ENCODE measurements at places on chromosomes 2 and 18.

DNA sequence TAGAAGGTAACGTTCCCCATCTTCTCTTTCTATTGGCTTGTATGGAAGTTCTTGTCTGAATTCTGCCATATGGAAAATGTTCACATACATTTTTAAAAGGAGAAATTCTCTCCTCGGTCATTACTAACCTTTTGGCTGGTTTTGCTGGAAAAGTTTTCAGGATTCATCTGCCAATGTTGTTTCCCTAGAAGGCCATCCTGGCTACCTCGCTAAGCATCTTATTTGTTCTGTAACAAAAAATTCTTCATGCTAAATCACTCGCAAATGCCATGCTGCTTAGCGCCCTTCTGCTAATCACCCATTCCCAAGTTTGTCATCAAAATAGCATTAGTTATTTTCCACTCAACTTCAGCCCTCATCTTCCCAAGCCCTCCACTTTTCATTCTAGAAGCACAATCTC is 262.0 kb downstream of the SLC8A1 start:
- DNase-seq = no peak

GRCh38 chr2:233079473-233079877 is 19.3 kb downstream of the INPP5D start:
- peak; percentile 73 for DNase-seq

DNA sequence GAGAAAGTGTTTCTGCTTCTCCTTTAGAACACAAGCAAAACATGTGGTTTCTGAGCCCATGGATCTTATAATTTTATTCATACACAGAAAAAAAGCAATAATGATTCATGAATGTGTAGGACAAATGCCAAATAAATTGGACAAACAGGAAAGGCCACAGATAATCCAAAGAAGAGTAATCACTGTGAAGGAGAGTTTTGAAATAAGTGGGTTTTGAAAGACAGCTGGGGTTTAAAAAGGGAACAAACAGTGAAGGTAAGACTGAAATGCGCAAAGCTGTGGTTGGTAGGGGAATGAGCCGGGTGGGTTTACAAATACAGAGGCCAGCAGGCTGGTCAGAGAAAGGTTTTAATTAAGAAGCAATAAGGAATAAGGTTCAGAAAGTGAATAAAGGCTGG is 50.0 kb upstream of the MBOAT2 start:
- DNase-seq = no peak

DNA sequence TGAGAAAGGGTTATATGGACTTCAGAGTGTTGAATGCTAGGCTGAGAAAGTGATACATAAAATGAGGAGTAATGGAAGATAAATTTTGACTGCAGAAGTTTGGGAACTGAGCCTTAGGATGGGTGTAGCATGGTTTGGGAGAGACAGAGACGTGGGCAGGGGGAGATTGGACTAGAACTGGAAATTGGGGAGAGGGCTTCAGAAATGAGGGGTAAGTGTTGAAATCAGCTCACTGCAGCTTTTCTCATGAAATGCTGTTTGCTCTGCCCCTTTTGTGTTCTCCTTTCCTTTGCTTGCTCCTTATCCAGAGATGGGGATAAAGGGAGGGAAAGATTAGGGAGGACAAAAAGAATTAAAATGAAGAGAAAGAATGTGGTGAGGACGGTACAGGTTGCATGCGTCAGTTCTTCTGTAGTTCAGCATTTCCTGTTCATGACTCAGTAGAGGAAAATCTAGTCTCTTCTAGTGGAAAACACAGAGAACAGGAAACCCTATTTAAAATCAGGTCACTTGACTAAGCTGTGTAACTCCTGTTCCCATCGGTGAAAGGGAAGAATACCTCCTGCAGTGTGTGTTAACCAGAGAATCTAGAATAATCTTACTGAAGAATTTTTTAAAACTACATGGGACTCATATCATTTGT is 105.6 kb downstream of the CRIM1 start:
- no peak for DNase-seq

DNA sequence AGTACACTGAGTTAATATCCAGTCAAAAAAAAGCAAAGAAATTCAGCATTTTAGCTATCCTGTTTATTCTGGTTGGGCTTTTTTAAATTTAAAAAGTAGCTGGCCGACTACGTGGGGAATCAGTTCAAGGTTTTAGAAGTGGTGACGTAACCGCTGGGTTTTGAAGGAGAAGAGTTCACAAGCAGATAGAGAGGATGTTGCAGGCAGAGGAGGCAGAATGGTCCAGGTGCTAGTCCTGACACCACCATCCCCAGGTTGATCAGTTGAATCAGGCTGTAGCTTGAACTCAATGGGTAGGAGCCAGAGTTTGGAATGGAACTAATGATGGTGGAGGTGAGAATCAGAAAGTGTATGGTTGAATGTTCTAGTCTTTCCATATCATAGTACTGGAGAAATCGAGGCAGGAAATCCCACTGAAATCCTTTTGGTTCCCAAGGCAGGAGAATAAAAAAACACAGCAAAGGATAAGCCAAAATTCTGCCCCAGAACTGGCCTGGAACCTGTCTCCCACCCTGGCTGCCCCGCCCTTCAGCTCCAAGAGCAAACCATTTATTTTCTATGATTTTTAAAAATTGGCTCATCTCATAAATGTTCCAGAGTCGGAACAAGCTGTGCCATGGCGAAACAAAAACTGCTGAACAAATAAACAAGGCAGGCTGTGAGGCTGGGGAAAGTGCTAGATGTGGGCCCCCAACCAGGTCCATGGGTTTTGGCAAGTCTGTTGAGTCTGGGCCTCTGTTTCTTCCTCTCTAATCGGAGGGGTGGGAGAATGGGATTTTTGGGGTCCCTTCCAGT is 44.0 kb downstream of the SLC4A1AP start:
- no peak for DNase-seq

GRCh38 chr2:104856086-104856972 is 2.4 kb downstream of the POU3F3 start:
- peak; percentile 62 for DNase-seq

DNA sequence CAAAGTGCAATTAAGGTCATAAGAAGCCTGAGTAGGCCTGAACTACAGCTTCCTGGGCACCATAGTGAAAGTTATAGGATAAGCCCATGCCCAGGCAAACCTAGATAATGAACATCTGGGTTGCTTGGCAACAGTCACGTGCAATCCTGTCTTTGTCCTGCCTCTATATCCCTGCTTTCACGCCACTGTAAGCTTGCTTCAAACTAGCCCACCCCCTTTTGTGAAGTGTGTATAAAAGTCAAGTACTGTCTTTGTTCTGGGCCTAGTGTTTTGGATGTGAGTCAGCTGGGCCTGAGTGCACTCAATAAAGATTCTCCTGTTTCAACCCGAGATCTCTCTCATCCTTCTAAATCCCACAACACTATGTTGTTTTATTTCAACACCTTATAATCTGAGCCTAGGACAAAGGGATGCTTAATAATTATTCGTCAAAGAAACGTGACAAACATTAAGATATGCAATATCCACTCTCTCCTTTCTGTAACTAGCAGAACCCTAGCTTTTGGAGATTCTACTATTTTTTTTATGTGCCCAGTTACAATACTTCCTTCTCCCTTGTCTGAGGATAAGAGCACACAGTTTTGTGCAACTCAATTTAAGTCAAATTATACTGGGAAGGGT is 927.8 kb downstream of the SUCLG1 start:
- no peak for DNase-seq

- DNase-seq = no peak
Observed at GRCh38 chr2:223090540-223091235, 38.7 kb downstream of the KCNE4 start.

GRCh38 chr18:62409821-62410220 is 84.7 kb downstream of the TNFRSF11A start:
- no peak for DNase-seq

DNA sequence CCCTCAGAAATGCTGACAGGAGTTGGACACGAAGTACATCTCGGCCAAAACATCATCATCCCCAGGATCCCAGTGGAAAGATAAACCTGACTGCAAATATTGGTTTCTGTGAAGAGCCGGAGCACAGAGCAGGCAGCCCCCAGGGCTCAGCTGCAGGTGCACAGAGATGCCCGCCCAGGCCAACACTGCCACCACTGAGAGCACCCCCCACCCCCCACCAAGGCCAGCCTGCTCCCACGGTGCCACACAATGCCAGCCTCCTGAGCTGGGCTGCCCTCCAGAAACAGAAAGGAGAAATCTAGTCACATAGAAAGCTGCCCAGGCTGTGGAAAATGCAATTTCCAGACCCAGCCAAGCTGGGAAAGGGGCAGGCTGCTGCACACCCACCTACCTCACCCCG is 71.7 kb downstream of the GALNT14 start:
- no peak for DNase-seq

- no peak for DNase-seq
Observed at GRCh38 chr2:223954401-223954800, 2.9 kb upstream of the MRPL44 start.

- DNase-seq = no peak
Observed at GRCh38 chr2:20429528-20429927, 17.3 kb upstream of the RHOB start.

DNA sequence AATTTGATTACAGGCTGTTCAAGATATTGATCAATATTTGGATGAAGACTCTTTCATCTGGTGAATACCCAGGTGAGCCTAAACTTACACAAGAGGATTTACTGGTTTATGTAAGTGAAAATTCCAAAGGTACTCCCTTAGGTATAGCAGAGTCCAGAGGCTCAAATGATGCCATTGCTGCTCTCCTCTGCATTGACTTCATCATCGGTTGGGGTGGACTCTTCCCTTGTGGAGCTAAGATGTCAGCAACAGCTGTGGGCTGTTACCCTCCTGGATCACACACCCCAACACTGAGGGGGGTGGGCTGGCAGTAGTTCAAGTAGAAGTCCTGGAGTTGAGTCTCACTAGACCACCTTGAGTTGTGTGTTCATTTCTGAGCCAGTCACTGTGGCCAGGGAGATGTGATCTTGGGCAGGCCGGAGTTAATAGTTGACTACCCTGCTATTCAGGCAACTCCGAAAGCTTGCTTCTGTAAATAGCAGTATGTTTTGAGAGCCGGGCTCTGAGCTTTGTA is 236.9 kb downstream of the PTPRM start:
- no peak for DNase-seq

- DNase-seq = no peak
Observed at GRCh38 chr18:50161597-50162205, 33.2 kb downstream of the MYO5B start.

DNA sequence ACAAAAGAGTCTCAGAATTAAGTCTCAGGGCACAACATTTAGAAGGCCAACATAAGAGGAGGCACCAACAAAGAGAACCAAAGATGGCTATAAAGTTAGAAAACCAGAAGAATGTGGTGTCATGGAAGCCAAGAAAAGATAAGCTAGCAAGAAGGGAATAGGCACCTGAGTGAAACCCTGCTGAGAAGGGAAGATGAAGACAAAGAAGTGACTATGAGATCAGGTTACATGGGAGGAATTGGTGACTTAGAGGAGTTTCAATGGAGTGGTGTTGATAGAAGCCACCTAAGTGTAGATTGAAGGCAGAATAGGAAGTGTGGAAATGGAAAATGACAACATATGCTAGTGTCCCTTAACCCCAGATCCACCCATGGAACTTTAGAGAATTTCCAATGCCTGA is 327.6 kb upstream of the KCNJ3 start:
- DNase-seq = no peak

DNA sequence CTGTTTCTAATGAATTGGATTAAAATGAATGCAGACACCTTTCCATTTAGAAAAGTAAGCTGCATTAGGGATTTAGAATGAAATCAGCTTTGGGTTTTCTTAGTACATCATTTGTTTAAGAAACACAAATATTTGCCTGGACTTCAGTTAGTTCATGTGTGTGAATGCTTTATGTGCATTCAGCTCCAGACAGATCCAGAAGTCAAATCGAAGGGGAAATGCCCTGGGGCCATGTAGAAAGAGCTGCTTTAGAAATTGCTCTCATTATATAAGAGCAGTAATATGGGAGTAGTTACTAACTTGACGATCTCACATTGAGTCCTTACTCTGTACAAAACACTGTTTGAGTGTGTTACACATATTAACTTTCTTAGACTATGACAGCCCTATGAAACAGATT is 88.0 kb upstream of the TTC39C start:
- no peak for DNase-seq

DNA sequence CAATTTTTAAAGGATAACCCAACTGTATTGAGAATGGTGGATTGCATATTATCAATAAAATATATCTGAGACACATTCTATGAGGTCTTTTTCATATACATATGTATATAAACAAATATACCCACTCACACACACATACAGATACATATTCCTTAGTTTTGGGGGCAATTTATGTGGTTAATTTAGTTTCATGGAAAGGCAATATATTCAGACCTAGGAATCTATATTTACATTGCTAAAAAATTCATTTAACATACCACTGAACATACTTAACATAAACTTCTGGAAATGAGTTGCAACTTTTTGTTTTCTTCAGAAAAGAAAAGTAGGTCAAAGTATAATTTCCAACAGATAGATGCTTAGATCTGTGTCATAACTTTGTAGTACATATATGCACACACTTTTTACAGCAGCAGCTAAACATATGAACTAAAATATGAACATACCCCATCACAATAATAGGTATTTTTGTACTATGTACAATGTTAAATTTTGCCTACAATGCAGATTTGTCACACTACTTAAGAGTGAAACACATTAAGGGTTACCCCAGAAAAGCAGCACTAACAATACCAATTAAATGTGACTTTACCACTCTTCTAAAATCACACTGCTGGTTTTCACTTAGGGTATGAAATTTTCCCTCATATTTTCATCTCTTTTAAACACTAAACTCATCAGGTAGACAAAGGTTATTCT is 23.0 kb downstream of the HEATR5B start:
- no peak for DNase-seq

DNA sequence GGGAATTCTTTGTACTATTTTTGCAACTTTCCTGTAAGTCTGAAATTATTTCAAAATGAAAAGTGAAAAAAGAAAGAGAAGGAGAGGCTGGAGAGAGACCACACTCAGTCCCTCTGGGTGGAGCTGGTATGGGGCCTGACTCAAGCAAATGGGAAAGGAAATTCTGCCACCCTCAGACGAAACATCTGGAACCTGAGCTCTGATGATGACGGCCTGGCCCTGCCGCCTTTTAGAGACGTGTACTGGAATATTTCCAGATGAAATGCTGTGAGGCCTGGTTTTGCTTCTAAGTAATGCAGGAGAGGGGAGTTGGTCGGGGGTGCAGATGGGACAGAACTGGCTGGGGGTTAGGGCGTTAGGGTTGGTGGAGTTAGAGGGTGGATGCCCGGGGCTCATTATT is 57.4 kb upstream of the GLI2 start:
- no peak for DNase-seq

DNA sequence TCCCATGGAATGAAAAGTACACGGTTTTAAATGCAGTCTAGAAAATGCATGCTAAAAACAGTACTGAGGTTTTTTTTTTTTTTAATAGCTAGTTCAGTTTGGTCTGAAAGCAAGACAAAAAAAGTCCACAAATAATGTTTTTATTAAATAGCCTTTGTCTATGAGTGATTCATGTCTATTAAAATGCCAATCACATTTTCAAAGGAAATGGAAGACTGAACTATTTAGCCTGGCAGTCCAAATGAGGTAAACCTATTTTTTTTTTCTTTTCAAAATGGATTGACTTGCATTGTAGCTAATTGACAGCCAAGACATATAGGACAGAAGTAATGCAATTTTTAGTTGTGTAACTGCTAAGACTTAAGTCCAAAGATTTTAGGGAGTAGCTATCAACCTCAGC is 90.3 kb downstream of the LRP1B start:
- no peak for DNase-seq
